ENCODE measurements at places on chromosomes 5 and 9.
A peak's percentile ranks its signal among the peaks of the same experiment; 100 is the strongest.

GRCh38 chr5:149024943-149025342 lies 37.9 kb downstream of the SH3TC2 start:
- no peak for DNase-seq

- no peak for DNase-seq
These were observed 553.7 kb downstream of the RAB3C start for GRCh38 chr5:59136549-59136948.

DNA sequence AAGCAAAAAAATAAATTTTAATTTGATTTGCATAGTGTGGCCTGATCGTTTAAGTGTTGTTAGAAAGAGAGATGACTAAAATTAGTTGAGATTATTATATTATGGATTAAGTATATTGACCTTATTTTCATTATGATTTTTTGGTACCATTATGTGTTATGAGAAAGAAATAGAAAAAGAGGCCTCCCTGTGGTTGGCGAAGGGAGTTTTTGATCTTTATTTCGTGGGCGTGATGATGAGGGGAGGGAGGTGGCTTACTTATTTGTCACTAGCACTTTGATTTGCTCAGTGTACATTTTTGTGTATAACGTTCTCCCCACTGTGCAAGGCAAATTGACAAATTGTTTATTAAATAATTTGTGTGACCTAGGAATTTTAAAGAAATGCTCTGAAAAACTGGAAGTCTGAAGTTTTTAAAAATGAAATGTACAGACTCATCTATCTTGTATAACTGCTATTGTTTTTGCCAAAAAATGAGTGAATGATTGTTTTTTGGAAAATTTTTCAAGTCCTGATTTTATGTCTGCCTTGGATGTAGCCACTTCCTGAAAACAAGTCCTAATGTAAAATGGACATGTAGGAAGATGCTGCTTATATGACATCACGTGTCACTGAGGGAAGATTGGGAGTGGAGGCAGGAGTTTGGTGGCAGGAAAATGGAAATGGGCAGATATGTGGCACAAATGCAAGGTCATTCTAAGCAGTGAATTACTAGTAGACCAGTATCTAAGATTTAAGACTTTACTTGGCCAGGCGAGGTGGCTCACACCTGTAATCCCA lies 3.0 kb downstream of the DAPK1 start:
- DNase-seq: no peak

DNA sequence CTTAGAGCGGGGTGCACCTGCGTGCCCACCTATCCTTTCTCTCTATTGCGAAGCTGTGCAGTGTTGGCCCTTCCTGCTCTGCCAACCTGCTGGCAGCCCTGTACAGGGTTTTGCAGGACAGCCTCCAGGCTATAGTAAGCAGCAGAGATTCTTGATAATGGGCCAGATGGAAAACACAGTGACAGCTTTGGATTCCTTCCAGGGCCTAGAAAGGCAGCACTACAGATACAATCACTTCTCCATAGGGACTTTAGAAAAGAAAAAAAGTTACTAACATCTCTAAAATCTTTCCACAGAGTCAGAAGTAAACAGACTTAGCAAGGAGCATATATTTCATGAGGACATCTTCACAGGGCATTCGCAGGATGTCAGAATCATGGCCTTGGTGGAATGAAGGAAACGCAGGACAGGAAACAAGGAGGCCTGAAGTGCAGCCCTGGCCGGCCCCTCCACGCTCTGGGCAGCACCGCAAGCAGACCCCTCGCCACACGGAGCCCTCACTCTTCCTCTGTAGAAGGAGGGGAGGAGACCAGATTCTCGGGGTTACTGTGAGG lies 172.1 kb upstream of the GAS1 start:
- peak; percentile 95 for DNase-seq

DNA sequence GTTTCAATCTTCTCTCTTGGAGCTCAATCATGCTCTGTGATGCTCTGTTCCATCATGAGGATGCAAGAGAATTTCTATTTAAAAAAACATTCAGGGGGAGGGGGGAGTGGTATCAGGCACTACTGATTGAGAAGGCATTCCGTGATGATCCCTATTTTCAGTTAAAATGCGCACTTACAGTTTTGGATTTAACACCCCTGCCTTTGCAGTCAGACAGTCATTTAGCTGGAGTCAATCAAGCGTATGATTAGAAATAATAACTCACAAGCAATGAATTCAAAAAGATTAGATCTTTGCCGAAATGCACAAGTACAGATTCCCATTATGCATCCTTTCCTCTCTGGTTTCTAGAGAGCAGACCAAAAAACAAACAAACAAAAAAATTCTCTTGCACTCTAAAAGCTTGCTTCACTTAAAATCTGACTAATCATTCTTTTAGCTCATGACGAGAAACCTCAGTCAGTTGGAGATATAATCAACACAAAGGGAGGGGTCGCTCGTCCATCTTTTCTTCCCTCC lies 55.4 kb downstream of the EFNA5 start:
- DNase-seq: no peak

- no peak for DNase-seq
These were observed at the start of gene CARD6 for GRCh38 chr5:40841068-40841805. Gene CARD6 (plus strand): TSS chr5:40841367. CDS start chr5:40841383, 16 bp downstream.

DNA sequence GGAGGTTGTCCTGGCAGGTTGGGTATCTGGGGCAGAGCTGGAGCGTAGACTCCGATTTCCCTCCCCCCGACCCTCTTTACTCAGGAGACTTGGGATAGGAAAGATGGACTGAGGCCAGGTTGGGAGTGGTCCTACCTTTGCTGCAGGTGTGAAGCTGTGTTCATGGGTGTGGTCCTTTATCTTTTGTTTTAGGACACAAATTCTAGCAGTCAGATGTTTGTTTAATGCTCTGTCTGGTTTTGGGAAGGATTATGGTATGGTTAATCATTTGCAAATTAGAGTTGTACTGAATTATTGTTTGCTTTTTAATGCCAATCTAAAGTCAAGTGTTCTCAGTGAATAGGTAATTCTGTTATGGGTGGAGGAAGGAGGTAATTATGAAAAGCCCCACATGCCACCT lies 14.1 kb upstream of the FAM120AOS start:
- DNase-seq: no peak
